ENCODE measurements at places on chromosomes 6 and 20.

GRCh38 chr6:132780770-132781371 lies 17.6 kb downstream of the SLC18B1 start:
- DNase-seq, result no peak

DNA sequence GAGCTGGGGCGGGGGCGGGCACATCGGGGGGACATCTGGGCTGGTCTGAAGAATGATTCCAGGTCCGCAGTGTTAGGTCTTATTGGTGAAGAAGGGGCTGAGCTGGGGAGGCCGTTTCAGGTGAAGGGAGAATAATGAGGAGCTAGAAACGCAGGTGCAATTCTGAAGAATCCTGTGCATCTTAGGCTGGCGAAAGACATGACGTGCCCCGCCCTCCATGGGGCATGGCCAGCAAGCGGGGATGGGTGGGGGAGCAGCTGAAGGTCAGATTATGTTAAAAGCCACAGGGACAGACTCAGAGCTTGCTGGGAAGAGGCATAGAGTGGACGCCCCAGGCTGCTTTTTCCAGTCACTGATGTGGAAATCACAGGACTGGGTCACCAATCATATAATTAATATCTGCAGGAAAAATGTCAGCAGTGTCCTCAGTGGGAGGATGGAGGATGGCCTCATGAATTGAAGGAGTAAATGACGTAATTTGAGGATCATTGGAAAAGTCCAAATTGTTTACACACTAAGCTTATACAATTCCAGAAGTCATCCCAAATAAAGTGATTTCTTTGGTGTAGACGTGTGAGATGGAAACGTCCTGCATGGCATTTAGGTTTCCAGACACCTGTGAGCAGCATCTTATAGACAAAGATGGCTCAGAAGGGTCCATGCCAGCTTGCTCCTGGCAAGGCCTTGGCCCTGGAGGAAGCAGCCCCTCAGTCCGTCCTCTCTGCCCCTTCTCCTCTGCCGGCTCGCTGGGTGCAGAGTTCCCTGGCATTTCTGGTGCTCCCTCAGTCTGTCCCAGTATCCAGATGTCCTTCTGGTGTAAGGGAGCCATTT lies 109.6 kb upstream of the FRMD1 start:
- no peak for DNase-seq

DNA sequence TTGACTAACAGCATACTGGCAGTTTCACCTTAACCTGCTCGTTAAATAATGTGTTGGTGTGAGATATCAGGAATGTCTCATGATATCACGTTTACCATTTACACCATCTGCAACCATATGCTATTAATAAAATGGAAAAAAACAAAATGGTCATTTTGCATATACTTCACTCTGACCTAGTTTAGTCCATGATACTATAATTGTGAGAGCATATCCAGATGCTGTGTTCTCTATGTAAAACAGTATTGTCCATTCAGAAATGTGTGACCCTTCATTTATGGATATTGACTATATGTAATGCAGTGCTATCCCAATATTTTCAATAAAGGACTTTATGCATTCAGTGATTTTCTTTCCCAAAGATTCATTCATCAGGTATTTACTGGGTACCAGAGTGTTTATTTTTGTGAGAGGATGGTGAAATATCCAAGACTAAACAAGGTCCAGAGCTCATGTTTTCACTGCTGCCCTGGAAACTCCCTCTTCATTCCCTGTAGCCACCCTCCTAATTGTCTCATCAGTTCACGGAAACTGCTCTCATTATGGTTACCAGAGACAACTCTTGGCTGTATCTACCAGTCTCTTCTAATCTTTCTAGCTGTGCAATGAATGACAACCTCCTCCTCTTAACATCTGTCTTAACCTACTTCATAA lies 25.7 kb upstream of the HINT3 start:
- no peak for DNase-seq

DNA sequence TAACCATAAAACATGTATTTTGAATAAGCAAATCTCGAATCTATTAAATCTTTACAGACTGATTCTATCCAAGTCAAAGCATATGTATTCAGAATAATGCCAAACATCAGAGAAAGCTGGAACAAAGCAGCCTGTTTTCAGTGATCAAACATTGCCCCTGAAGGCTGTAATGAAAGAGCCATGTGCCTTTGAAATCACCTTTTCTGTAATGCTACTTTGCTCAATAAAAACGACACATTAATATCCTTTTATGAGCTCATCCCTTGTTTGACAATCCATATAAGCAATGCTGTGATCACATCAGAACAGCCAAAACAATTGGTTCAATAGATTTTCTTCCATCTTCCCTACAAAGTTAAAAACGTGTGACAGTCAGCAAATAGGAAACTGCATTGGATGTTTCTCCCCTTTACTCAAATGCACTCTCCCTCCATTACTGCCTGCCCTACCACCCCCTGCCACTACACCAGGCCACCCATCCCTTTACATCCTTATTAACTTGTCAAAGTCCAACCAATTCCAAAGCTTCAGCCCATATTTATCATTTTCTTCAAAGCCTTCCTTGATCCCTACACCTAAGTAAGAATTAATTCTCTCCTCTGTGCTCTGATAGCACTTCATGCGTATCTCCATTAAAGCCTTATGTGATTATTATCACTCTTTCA lies 42.0 kb downstream of the THEMIS start:
- no peak for DNase-seq
